ENCODE measurements at places on chromosomes 11 and 22.

- no peak for DNase-seq
These were observed 140.9 kb upstream of the MTNR1B start for GRCh38 chr11:92828556-92828955.

GRCh38 chr11:125110506-125110905 is 920 bp downstream of the TMEM218 start:
- no peak for DNase-seq

- no peak for DNase-seq
These were observed 24.4 kb downstream of the AASDHPPT start for GRCh38 chr11:106101819-106102218.

GRCh38 chr11:44873537-44873936 is 77.1 kb downstream of the TP53I11 start:
- DNase-seq, result no peak

GRCh38 chr22:48491451-48491941 is 1336.2 kb downstream of the BRD1 start:
- no peak for DNase-seq

GRCh38 chr11:8735094-8735493 is 52.5 kb downstream of the RPL27A start:
- no peak for DNase-seq

DNA sequence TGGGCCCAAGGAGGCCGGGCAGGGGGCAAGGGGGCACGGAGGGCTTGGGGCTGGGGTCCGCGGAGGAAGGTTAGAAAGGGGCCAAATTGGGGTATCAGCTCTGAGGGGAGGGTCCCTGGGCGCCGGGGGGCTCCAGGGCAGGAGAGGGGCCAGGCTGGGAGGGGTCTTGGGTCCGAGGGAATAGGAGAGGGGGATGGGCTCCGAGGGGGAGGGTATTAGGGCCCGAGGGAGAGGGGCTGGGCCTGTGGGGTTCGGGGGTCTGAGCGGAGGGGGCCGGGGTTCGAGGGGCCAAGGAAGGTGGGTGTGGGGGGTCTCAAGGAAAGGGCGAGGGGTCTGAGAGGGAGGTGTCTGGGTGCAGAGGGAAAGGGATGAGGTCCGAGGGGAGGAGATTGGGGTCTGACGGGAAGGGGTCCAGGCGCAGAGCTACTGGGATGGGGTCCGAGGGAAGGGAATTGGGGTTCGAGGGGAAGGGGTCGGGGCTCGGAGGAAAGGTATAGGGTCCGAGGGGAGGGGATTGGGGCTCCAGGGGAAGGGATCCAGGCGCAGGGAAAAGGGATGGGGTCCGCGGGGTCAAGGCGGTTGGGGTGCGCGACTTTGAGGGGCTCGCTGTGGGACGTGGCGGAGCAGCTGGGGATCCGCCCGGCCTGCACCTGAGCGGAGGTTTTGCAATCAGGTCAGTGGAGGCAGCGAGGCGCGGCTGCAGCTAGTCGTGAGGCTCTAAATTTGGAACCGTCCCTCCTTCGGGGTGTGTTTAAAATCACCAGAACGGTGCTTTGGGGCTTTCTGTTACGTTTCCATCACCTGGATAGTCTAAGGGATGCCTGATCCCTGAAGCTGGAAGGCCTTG is 728 bp downstream of the CTTN start:
- DNase-seq, result no peak

GRCh38 chr11:99920956-99921355 is 766.1 kb upstream of the ARHGAP42 start:
- no peak for DNase-seq

GRCh38 chr11:116911976-116912734 is 74.7 kb upstream of the APOA1 start:
- DNase-seq, result no peak

GRCh38 chr11:65390099-65390941 is 3.9 kb downstream of the FRMD8 start:
- no peak for DNase-seq

DNA sequence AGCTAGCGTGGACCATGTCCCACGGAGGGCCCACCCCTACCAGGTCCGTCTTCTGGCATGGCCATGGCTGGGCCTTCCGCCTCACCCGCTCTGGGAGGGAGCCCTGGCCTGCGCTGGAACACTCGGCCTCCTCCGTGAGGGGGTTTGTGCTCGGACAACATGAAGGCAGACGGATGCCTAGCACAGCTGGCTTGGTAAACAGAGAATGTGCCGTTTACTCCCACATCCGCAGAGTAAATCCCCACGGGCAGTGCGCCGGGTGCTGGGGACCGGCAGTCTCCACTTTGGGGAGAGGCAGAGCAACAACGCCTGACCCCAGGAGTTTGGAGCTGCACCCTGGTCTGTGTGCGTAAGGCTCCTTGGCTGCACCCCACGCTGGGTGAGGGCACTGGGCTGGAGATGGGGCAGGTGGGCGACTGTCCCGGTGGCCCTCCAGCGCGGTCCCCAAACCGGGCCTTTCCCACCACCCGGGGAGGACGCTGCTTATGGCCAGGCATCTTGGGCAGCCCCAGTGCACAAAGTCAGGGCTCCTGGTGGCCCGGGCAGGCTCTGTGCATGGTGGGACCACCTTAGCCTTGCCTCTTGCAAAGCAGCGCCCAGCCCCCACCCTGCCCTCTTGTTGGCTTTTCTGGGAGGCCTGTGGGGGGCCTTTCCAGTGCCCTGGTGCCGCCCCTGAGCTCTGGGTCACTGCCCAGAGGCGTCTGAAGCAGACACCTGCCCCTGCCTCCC is 30.7 kb upstream of the MUC5AC start:
- DNase-seq, result no peak

GRCh38 chr11:17369094-17369493 is 17.5 kb downstream of the NCR3LG1 start:
- no peak for DNase-seq

- DNase-seq, result no peak
These were observed 98.1 kb upstream of the GUCY1A2 start for GRCh38 chr11:107116358-107116757.

- no peak for DNase-seq
These were observed 11.1 kb downstream of the CCND1 start for GRCh38 chr11:69651834-69652620.

DNA sequence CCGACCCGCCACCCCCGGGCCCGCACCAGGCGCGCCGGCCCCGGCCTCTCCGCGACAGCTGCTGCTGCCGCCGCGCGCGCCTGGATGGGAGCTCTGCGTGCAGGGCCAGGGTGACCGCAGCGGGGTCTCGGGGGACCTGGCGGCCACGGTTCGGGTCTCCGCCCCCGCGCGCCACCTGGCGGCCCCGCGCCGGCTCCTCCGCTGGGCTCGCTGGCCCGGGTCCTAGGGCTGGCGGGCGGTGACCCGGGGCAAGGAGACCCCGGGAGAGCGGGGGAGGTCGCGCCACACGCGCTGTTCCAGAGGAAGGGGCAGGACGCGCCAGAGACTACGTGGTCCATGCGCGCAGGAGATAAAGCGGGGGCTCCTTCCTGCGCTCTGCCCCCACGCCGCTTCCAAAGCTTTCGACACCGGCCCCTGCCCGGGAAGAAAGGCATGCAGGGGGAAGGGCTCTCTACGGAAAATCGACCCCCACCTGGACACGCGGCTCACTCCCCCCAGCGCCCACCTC is 562 bp downstream of the SHANK2 start:
- DNase-seq, result no peak

- no peak for DNase-seq
These were observed 29.5 kb upstream of the CCDC34 start for GRCh38 chr11:27392278-27393114.

All from activated effector memory CD4-positive, alpha-beta T cell treated with Interleukin-2 at 50 U/mL for 16 hours (primary cell).